ENCODE measurements at places on chromosomes 7 and 10.
A peak's percentile ranks its signal among the peaks of the same experiment; 100 is the strongest.

- DNase-seq: no peak
Observed at GRCh38 chr7:104431930-104432329, 103.5 kb downstream of the LHFPL3 start.

GRCh38 chr7:26531926-26532325, 240.3 kb downstream of the SNX10 start:
- DNase-seq: no peak

GRCh38 chr7:116736927-116737715, 65.1 kb downstream of the MET start:
- no peak for DNase-seq

DNA sequence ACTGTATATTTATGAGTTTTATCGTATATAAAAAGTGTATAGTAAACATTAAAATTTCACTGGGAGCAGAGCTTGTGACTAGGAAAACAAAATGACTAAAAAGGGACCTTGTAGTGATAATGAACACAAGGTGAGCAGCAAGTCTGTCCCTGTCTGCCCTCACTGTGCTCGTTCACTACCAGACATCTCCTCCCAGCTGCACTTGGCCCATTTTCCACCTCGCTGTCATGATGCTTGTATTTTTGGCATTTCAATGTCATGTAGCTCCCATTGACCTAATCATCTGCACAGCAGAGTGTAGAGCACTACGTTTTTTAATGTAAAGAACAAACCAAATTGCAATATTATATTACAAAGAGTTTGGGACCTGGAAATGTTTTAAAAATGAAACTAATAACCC, 207.2 kb downstream of the ZEB1 start:
- no peak for DNase-seq

DNA sequence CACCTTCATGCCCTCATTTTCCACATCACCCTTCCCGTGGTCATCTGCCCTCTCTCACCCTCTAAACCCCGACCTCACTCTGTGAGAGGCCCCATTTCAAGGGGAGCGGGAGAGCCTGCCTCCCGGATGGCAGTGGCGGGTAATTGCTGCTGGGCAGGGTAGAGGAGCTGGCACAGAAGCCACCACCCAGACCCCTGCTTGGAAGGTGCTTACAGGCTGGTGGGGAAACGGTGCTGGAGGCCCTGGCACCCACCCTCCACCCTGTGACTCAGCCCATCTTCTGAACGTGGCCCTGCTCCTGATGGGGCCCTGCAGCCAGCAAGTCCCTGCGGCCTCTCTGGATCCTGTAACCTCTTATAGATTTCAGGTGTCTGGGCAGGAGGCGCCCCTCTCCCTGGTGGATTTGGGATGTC, 10.6 kb upstream of the PWWP2B start:
- DNase-seq: no peak

- no peak for DNase-seq
Observed at GRCh38 chr10:32004161-32004591, 52.0 kb downstream of the KIF5B start.

GRCh38 chr7:78673272-78673671, 780.2 kb downstream of the MAGI2 start:
- no peak for DNase-seq

DNA sequence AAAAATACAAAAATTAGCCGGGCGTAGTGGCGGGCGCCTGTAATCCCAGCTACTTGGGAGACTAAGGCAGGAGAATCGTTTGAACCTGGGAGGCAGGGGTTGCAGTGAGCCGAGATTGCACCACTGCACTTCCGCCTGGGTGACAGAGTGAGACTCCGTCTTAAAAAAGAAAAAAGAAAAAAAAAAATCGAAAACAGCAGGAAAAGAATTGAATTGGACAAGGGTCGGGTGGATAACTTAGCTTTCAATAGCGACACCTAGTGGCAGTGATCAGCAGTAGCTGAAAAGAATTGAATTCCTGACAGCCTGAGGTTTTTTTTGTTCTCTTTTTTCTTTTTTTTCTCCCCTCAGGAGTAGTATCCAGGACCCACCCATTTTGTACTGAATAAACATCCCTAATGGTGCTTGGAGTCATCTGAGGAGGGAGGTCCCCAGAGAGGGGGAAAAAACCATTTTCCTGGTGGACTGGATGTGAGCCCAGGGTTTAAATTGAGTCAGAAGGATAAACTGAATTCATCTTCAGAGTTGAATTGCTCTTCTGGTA, 55.1 kb downstream of the CYCS start:
- DNase-seq: peak; percentile 31

- DNase-seq: no peak
Observed at GRCh38 chr10:42951486-42952251, 125.2 kb upstream of the RET start.

DNA sequence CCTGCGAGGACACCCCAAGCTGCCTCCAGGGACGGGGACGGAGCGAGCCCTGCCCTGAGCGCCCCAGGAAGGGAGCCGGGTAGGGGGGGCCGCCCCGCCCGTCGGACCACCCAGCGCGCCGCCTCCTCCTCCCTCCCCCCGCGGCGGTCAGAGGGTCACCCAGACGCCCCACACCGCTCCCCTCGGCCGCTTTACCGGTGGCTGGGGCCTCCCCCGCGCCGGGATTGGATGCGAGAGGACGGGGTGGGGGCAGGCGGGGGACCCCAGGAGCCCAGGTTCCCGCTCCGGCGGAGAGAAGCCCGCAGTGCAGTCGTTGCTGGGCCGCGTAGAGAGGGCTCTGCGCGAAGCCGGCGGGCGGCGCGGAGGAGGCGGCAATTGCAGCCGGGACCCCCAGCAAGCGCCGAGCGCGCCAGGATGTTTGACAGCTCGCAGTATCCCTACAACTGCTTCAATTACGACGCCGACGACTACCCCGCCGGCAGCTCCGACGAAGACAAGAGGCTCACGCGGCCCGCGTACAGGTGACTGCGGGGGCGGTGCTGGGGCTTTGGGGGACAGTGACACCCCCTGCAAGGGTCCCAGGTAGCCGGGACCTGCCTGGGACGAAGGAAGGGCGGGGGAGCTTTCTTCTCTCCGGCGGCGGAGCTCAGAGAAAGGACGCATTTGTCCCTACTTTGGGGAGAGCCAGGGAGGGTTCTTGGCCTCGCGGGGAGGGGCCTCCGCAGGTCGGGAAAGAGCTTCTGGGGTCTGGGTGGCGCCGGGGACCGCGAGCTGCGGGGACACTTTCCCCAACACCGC, at the start of gene FOXL3:
Gene FOXL3 (plus strand): TSS at position 415 of the 798 bp plus-strand sequence. CDS start 0 bp downstream, at position 415.
- no peak for DNase-seq

- DNase-seq: no peak
Observed at GRCh38 chr10:88178758-88179157, 315.3 kb downstream of the PTEN start.

GRCh38 chr7:55104712-55105433, 86.1 kb downstream of the EGFR start:
- DNase-seq: no peak

GRCh38 chr10:52644373-52645186, 128.0 kb downstream of the MBL2 start:
- peak; percentile 6 for DNase-seq

DNA sequence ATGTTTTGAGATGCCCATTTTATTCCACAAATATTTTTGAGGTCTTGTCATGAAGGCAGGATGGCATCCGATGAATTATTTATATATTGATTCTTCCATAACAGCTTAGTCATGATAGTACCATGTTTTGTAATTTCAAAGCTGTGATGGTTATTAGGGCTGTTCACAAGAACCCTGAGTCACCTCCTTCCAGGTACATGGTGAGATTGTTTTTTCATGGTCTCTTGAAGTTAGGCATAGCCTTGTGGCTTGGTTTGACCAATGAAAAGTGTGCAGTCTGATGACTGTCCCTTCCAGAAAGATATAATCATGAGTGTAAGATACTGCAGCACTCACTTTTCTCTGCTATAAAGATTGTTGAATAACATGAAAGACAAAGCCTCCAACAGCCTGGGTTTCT, 274.8 kb downstream of the FGFR2 start:
- DNase-seq: no peak

DNA sequence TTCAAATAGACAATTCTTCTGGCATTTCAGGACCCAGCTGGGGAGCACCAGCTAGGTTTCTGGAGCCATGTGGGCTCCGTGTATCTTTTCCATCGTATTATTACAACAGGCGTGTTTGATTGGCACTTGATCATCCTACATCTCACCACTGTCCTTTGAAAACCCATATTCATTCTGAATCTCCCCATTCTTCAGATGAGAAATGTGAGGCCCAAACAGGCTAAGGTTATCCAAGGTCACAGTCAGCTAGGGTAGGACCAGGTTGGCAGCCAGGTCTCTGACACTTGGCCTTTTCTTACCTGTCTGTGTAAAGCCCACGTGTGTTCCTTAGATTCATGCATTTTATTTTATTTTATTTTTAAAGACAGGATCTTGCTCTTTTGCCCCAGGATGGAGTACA, 102.4 kb upstream of the SH2B2 start:
- no peak for DNase-seq

- no peak for DNase-seq
Observed at GRCh38 chr7:128266883-128267594, 26.0 kb downstream of the LEP start.

GRCh38 chr10:26858707-26859034, 2.1 kb downstream of the ABI1 start:
- DNase-seq: no peak

- DNase-seq: no peak
Observed at GRCh38 chr7:128204455-128204854, 36.6 kb upstream of the LEP start.

GRCh38 chr7:121160150-121161008, 168.4 kb upstream of the WNT16 start:
- no peak for DNase-seq

- peak; percentile 85 for DNase-seq
Observed at GRCh38 chr7:100158229-100159098, at the start of gene TRAPPC14. TRAPPC14 (minus strand) TSS chr7:100158723; CDS start chr7:100158499, 224 bp downstream.

DNA sequence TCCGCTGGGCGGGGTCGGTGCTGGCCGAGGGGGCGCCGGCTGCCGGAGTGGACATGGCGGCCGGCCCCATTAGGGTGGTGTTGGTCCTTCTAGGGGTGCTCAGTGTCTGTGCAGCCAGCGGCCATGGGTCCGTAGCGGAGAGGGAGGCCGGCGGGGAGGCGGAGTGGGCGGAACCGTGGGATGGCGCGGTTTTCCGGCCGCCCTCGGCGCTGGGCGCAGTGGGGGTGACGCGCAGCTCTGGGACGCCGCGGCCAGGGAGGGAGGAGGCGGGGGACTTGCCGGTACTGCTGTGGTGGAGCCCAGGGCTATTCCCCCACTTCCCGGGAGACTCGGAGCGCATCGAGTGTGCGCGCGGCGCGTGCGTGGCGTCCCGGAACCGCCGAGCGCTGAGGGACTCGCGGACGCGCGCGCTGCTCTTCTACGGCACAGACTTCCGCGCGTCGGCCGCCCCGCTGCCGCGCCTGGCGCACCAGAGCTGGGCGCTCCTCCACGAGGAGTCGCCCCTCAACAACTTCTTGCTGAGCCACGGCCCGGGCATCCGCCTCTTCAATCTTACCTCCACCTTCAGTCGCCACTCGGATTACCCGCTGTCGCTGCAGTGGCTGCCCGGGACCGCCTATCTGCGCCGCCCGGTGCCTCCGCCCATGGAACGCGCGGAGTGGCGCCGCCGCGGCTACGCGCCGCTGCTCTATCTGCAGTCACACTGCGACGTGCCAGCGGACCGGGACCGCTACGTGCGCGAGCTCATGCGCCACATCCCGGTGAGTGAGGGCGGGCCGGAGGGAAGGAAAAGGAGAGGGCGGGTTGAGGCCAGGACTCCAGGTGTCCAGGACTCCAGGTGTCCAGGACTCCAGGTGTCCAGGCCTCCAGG, 9.3 kb upstream of the CHCHD1 start:
- DNase-seq: peak; percentile 90

DNA sequence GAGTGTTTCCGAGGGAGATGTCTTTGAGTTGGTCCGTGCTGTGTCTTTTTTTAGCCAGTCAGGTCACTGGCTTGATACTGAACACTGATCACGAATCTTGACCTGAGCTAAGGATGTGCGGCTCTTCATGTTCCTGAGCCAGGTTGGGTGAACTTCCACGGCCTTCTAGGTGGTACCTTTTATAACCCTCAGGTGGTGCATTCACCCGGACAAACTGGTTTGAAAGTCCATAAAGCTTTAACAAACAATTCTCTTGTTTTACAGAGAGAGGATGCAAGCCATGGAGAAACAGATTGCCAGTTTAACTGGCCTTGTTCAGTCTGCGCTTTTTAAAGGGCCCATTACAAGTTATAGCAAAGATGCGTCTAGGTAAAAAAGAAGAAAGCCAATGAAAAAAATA, 229.5 kb downstream of the ARHGAP21 start:
- no peak for DNase-seq

GRCh38 chr7:55171157-55171556, 152.3 kb downstream of the EGFR start:
- no peak for DNase-seq

DNA sequence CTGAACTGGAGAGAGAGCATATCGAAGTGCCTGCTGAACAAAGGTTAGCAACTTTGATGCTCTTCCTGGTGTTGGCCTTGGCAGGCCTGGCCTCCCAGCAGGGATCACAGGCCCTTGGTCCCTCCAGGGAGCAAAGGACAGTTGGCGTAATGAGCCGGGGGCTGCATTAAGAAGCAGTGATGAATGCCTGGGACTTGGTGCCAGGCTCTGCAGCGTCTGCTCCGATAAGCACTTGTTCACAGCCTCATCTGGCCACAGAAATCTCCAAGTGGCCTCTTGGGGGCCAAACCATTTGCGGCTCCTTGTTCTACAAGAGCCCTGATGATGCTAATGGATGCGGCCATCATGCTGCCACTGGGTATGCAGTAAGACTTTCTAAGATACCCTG, 31.8 kb downstream of the CRHR2 start:
- DNase-seq: no peak

GRCh38 chr10:16742165-16742960, 74.9 kb downstream of the RSU1 start:
- DNase-seq: no peak

DNA sequence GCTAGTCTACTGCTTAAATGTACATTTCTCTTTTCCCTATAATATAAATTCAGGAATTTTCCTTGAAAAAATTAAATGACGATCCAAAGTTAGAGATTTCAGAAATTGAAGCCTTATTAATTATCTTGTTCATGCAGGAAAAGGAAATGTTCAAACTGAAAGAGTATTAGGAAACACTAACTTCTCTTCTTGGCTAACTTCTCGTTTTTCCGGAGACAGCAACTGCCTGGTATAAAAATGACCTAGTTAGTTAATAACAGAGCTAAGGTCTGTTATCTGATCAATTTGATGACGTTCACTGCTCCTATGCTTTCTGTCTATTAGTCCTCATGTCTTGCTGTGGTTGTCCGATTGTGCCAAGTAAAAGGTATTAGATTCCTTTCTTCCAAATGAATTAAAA, 212.5 kb downstream of the DGKB start:
- no peak for DNase-seq

- DNase-seq: no peak
Observed at GRCh38 chr10:17022466-17022825, 107.2 kb downstream of the CUBN start.

- no peak for DNase-seq
Observed at GRCh38 chr7:23426876-23427275, 43.4 kb downstream of the IGF2BP3 start.

DNA sequence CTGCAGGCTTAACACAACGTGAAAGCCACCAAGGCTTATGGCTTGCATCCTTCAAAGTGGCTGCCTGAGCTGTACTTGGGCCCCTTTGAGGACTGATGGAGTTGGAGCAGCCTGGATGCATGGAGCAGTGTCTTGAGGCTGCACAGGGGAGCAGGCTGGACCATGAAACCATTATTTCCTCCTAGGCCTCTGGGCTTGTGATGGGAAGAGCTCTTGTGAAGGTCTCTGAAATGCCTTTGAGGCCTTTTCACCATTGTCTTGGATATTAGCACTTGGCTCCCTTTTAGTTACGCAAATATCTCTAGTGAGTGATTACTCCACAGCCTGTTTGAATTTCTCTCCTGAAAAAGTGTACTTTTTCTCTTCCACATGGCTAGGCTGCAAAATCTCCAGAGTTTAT, 201.2 kb upstream of the NPY start:
- DNase-seq: no peak
